GF-D8 (cell line): ENCODE measurements at places on chromosomes 12 and 14.

DNA sequence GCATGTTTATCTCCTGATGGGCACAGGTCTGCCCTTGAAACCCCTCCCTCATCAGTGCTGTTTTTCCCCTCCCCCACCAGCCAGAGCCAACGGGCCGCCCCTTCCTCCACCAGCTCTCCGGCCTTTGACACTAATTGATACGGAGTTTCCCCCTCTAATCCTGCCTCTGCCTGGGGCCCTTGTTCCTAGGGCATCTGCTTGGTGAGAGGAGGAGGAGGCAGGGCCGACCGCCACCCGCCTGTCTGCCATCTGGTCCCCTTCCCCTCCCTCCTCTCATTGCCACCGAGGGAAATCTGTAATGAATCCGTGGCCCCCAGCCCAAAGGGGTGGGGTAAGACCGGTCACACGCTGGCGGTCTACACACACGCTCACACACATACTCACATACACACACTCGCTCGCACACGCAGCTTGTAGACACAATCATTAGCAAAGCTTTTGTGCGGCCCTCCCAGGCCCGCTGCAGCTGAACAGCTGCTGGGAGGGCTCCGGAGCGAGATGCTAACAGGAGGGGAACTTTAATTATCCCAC lies 27.4 kb downstream of the SRRM4 start:
- DNase-seq, result no peak

DNA sequence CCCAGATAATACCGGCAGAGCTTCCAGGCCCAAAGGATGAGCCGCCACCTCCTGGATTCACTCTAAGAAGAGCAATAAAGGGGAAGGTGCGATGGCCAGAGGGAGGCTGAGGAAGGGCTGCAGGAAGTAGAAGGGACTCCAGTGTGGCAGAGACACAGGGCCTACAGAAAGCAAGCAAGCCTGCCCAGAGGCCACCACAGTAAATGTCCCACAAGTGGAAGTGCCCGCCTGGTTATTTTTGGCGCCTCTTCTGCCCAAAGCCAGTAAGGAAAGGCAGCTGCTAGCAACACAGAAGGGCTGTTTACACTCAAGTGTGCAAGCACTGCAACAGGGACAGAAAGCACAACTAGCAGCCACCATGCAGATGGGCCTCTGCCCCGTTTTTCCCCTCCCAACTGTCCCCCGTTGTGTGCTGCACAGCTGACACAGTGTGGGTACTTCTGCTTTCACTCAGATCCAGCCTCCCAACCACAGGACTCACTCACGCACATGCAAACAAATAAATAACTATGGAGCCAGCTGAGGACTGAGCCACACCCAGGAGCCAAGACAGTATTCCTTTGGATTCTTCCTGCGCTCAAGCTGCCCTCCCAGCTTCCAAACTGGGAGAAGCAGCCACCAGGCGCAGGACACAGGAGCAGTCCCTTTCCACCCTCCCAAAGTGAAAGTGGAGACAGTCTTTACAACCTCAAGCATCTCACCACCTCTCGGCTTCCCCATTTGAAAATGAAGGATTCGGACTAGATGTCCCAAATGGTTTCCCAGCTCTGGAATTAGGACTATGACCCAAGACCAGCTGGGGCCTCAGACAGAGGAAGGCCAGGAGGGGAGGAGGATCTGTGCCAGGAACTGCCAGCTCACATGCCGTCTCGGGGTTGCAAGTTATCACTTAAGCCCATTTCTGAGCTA lies 40.0 kb upstream of the PNMA1 start:
- DNase-seq, result peak; percentile 28

DNA sequence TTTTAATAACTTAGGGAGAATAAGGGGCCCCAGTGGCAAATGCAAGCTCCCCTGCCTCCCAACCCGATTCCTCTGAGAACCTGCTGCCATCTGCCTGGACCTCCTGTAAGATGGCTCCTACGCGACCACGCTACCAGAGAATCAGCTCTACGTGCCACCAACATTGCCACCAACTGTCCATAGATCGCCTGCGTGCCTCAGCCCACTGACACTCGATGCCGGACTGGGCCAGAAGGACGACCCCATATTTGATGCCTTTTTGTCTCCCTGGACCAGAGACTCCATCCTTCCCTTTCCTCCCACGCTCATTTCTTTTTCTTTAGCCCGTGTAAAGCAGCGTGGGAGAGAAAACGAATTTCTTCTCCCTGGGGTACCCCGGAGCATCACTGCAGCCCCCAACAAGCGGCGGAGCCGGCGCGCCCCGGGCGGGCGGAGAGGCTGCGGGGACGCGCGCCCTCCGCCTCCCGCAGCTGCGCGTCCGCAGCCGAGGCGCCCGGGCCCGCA lies 565 bp upstream of the KLHL42 start:
- DNase-seq, result no peak

- DNase-seq, result no peak
These were observed 40.5 kb downstream of the DMAC2L start for GRCh38 chr14:50352584-50352983.

GRCh38 chr14:74407801-74408154 lies 18.2 kb downstream of the SYNDIG1L start:
- DNase-seq, result no peak

DNA sequence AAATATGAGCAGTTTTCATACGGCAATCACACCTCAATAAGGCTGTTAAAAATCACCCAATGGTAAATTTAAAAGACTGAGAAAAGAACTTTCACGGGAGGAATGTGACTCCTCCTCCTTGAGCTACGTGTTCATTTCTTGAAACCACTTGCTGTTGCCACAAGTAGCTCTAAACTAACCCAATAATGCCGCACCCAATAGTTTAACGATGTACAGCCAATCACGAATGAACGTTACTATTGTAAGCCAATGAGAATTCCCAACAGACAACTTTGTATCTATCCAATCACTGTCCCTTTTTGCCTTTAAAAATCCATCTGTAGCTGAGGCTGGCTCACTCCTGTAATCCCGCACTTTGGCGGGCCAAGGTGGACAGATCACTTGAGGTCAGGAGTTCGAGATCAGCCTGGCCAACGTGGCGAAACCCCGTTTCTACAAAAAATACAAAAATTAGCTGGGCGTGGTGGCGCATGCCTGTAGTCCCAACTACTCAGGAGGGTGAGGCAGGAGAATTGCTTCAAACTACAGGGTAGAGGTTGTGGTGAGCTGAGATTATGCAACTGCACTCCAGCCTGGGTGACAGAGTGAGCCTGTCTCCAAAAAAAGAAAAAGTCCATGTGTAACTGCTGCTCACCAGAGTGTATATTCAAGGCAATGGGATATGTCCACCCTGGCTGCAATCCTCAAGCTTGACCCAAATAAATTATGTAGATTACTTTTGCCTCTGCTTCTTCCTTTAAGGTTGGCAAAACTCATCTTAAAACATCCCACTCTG lies 24.4 kb upstream of the BTBD6 start:
- no peak for DNase-seq

- DNase-seq, result no peak
These were observed 28.8 kb downstream of the FERMT2 start for GRCh38 chr14:52922059-52922458.

GRCh38 chr12:79374545-79374944 lies 316.2 kb downstream of the PAWR start:
- no peak for DNase-seq

GRCh38 chr12:85157035-85157603 lies 121.0 kb downstream of the LRRIQ1 start:
- DNase-seq, result no peak

DNA sequence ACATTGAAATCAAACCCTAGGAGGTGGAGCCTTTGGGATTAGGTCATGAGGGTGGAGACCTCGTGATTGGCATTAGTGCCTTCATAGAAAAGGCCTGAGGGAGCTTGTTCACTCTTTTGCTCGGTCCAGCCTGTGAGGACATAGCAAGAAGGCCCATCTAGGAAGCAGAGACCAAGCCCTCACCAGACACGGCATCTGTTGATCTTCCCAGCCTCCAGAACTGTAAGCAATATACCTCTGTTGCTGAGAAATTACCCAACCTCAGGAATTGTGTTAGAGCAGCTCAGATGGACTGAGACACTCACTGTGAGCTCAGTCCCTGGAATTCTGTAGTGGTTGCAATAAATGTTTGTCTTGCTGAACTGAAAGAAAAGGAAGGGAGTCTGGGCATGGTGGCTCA lies 116.2 kb upstream of the MAP1LC3B2 start:
- no peak for DNase-seq

GRCh38 chr14:59868021-59868420 lies 2.6 kb downstream of the RTN1 start:
- no peak for DNase-seq
